ENCODE measurements at places on chromosomes 11 and 22.

DNA sequence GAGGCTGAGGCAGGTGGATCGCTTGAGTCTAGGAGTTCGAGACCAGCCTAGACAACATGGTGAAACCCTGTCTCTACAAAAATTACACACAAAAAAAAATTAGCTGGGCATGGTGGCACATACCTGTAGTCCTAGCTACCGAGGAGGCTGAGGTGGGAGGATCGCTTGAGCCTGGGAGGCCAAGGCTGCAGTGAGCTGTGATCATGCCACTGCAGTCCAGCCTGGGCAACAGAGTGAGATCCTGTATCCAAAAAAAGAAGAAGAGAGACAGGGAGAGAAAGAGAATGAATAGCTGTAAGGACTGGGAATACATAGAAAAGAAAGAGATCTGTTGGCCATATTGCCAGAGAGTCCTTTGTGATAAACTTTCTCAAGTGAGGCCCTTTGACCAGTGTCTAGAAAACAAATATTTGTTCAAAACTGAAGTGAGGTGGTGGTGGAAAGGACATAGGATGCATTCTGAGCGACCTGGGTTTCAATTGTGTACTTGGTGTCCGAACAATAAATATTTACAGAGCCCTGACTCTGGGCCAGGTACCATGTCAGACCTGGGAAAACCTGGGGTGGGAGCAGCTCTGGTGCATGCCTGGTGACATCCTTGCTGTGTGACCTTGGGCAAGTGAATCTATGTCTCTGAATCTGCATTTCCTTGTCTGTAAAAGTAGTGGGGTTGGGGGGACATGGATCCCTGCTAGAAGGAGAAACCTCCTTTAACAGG is 89.6 kb upstream of the CRYBB3 start:
- peak; percentile 77 for DNase-seq

DNA sequence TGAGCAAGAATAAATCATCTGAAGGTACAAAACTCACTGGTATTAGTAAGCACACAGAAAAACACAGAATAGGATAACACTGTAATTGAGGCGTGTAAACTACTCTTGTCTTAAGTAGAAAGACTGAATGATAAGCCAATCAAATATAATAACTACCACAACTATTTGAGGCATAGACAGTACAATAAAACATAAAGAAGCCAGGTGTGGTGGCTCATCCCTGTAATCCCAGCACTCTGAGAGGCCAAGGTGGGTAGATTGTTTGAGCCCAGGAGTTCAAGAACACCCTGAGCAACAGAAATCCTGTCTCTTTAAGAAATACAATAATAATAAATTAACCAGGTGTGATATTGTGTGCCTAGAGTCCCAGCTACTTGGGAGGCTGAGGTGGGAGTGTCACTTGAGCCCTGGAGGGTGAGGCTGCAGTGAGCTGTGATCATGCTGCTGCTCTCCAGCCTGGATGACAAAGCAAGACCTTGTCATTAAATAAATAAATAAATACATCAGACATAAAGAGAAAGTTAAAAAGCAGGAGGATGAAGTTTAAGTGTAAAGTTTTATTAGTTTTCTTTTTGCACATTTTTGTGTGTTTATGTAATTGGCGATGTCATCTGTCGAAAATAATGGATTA is 390.6 kb downstream of the DYNC2H1 start:
- DNase-seq, result peak; percentile 26

- no peak for DNase-seq
Observed at GRCh38 chr22:32562916-32563315, 88.3 kb downstream of the FBXO7 start.

DNA sequence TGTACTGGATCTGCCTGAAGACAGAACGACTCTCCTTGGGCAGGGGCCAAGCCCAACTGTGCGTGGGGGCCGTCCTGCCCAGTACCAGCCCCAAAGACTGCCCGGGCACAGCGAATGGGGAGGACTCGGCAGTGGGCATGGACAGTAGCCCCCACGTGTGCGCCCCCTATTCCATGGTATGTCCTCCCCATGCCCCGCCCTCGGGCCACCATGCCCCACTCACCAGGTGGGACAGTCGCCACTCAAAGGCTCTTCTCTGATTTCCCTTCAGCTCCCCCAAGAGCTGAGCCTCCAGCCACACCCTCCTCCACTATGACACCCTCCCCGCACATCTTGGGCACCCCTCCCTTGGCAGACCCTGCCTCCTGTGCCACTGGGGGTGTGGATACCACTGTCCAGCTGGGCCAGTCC is 43.5 kb downstream of the GNB1L start:
- DNase-seq, result no peak

- DNase-seq, result peak; percentile 82
Observed at GRCh38 chr22:46537225-46537945, at the start of gene CELSR1. CELSR1 (minus strand) TSS chr22:46537620; CDS start chr22:46537170, 450 bp downstream.

GRCh38 chr11:77411137-77411707 is 62.7 kb downstream of the PAK1 start:
- no peak for DNase-seq

DNA sequence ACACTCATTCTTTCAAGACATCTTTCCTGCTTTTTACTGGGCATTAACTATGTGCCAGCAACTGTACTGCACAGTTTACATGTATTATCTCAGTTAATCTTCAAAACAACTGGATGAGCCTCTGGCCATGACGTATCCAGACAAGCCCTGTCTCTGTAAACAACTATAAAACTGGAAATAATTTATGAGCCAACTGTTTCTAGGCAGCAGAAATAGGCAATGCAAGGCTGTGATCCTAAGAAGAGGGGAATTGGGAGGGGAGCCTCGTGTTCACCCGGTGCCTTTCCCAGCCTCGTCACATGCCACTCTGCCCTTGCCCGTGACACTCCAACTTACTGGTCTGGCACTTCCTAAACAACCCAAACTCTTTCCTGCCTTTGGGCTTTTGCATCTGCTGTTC is 82.8 kb downstream of the FBXO7 start:
- DNase-seq, result no peak

DNA sequence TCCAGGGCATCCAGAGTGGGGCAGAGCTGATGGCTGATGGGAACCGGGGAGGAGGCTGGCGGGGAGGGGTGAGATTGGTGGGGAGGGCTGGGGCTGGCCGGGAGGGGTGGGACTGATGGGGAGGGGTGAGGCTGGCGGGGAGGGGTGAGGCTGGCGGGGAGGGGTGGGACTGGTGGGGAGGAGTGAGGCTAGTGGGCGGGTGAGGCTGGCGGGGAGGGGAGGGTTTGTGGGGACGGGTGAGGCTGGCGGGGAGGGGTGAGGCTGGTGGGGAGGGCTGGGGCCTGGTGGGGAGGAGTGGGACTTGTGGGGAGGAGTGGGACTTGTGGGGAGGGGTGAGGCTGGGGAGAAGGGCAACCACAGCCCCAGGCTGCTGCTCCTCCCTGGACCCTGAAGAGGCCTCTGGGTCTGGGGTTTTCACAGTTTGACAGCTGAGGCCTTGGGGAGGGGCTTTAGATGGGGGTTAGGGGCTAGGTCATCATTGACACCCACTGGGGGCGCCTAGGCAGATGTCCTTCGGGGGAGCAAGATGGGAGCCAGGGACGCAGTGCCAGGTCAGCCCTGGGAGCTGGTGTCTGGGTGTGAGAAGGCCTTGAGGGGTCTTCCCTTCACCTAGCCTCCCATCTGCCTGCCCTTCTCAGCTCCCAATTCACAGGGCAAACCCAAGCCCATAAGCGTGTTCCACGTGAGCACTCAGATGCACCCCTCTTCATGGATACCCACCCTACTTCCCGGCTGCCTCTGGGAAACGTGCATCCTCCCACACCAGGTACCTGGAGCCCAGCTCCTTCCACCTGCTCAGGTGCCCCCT is 26.7 kb downstream of the PARVG start:
- DNase-seq, result no peak

GRCh38 chr11:13355191-13355590 is 77.6 kb downstream of the BMAL1 start:
- DNase-seq, result no peak

DNA sequence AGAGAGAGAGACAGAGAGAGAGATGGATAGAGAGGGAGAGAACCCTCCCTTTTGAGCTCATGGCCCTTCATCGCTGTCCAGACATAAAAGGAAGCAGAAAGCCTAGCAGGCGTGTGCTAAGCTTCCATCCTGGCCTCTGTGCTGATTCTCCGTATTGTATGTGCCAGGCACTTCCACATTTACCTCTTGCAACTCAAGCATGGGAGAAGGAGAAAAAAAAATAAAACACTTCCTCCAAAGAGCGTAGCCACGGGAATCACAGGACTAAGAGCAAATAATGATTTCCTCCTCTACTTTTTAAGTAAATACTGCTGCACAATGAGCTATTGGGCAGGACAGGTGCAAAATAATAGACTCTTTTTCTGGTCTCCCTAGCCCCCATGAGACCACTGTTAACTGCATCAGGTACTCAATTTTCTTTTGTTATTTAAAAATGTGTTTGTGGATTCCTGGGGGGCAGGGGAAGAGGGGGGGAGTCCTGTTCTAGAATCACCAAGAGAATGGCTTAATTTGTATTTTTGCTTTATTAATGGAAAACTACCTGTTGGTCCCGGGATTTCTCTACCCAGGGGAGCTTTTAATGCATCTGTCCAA is 154.3 kb downstream of the NXPE2 start:
- DNase-seq, result peak; percentile 97

DNA sequence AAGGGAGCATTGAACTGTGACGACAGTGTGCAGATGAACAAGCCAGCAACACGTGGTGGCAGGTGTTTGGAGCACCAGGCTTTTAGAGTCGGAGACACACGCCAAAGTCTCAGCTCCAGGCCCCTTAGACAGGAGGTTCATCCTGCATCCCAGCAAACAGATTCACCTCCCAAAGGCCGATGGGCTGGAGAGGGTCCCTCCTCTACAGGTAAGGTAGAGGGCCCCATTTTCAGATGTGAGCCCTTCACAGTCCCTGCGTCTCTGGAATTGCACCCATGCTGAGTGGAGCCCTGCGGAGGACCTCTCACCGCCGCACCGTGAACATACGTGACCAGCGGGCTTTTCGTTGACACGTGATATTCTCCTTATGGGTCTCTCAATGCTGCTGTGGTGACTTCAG is 109.0 kb upstream of the B3GAT1 start:
- DNase-seq, result no peak

All from DMS53 (cell line).